Bronchial epithelial cell (primary cell): ENCODE measurements at places on chromosomes 6 and 20. TPM values are rescaled to one million over a fixed set of nuclear protein-coding genes. Genes with fewer than 3 reads are reported as not detected.

- peak; percentile 13 for DNase-seq
These were observed 98.0 kb downstream of the FNDC1 start for GRCh38 chr6:159267165-159267564.

DNA sequence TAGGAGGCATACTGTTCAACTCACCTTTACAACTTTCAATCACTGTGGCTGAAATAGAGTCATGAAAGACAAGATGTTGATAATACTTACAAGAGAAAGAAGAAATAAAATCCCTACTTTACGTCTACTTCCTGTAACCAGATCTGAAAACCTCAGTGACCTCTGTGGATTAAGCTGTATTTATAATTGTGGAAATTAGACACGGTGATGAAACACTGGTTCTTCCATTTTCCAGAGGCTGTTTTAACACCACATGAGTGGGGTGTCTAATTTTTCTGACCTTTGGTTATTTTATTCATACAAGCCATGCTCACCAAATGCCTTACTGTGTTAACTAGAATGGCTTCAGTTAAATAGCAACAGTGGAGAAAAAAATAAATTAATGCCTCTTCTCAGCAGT, 58.5 kb upstream of the HIVEP1 start:
- no peak for DNase-seq

- DNase-seq: peak; percentile 64
These were observed 96.7 kb upstream of the BACH2 start for GRCh38 chr6:90393232-90393884.

- peak; percentile 80 for DNase-seq
These were observed 47.9 kb upstream of the ARID1B start for GRCh38 chr6:156729248-156729647.

DNA sequence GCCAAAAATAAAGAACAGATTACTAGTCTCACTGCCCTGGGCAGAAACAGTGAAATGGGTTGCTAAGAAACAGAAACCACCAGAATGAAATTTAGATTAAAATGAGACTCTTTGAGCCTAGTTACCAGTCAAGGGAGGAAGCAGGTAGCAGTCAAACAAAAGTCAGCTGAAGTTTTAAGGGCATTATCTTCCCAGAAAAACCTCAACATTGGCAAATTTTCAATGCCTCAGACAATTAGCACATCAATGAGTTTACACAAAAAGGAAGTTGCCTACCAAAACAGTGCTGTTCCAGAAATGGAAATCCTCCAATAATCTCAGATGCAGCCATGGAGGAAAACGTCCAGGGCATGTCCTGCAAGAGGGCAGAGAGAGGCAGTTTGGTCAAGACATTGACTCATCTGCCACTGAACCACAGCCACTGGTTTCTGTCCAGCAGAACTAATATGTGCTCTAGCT, 399.7 kb upstream of the ADGRB3 start:
- no peak for DNase-seq

DNA sequence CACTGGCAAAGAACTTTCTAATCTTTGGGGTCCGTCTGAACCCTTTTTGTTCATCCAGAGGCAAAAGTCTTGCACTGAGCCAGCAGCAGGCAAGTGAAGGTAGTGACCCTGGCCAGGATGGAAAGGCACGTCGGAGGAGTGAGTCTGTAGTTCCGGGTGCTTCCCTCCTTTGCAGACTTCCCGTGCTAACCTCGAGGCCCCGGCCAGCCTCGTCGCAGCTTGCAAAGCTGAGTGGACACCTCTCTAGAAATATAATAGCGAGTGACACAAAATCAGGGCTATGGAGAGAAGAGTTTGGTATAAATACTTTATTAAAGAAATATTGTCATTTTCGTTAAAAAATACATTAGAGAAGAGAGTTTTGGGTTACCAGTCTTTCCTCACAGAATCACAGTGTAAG, 9.9 kb downstream of the PSMG4 start:
- no peak for DNase-seq

DNA sequence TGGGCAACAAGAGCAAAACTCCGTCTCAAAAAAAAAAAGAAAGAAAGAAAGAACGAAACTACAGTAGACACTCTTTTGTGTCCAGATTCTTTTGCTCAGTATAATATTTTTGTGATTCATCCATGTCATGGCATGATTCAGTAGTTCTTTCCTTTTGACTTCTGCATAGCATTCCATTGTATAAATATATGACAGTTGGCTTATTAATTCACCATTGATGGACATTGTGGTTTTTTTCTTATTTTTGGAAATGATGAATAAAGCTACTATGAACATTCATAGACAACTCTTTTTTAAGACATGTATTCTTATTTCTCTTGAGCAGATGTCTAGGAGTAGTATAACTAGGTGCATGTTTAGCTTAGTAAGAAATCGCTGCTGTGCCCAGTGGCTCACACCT, 10.3 kb upstream of the IER3 start:
- peak; percentile 93 for DNase-seq

DNA sequence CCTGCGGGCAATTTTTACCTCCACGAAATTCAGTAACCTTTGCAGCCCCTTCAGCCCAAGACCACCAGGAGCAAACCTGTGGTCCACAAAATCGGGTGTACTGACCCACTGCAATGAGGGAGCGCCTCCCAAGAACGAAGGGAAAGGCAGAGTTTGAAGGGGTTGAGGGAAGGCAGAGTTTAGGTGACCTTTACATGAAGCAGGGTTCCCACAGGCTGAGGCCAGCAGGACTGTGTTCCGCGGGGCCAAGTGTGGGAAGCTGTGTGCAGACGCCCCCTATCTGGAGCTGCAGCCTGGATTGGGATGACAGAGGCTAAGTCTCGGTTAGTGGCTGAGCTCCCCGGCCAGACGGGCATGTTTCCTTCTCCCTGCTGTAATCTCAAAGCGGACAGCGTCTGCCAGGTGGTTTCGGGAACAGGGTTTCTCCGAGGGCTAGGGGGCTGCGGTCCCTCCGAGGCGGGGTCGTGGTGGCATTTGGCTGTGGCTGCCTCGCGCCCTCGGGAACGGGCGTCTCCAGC, 826 bp upstream of the PYGB start:
- peak; percentile 64 for DNase-seq

DNA sequence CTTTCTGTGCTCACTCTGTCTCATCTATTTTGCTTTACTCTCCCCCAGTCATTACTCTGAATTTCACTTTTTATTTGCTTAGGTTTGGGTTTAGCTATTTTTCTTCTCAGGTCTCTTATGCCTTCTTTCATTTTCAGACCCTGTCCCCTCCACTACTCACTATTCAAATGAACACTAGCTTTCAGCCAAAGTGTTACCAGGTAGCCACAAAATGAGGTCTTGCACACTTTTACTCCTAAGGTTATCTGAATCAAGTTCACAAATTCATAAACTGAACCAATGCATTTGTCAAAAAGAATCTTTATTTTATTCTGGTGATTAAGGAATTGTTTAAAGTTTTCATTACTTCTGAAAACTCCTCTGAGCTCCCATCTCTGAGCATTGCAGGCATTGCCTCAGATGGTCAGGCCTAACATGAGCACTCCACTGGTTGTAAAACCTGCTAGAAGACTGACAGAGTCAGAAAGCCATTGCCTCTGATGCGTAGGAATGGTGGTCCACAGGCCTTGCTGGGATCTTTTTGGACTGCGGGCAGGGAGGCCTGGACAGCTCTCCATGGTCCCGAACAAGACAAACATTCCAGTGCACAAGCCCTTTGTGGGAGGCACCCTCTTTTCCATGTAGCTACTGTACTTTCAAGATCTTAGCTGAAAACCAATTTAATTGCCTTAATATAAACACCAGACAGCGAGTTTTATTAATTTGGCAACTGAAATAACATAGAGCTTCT, 48.5 kb downstream of the FYN start:
- no peak for DNase-seq

GRCh38 chr6:72931325-72931887, 293.9 kb downstream of the KHDC1L start:
- no peak for DNase-seq

- DNase-seq: no peak
These were observed 24.7 kb downstream of the GFOD1 start for GRCh38 chr6:13462458-13463327.

GRCh38 chr6:160991406-160992060, at the start of gene MAP3K4:
Gene MAP3K4 (plus strand): TSS chr6:160991769. CDS start chr6:160991932, 163 bp downstream.
- peak; percentile 35 for DNase-seq

- no peak for DNase-seq
These were observed 176.9 kb downstream of the MEI4 start for GRCh38 chr6:77829736-77830135.

- DNase-seq: peak; percentile 92
These were observed 4.4 kb upstream of the COL19A1 start for GRCh38 chr6:69861986-69862385.

DNA sequence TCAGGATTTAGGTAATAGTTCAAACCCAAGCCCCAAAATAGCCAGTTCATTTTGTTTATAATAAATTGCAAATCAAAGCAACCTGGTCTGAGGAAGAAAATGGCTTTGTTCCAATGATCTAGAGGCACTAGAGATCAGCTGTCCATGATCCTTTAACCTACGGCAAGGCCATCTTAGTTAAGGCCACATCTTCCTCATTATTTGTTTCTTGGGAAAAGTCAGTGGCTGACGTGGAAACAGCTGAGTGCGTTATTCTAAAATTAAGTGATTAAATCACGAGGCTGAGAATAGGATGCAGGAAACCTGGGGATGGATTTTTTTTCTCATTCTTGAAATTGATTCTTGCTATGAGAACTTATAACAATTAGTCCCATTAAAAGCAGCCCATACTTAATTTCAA, 10.1 kb upstream of the TENT5A start:
- DNase-seq: no peak

The HTR1E gene
- total RNA-seq: not detected in 2 replicates

The ECT2L gene
- total RNA-seq: 0.13 TPM in 1 of 2 replicates, not detected in the other

The NKX2-2 gene
- not detected in 2 replicates for total RNA-seq

The ETV7 gene
- total RNA-seq: 0.13 TPM in 1 of 2 replicates, not detected in the other

The ID4 gene
- 1.6 and 2.8 TPM in 2 replicates for total RNA-seq

The NUP153 gene
- total RNA-seq: 13.2 and 13.6 TPM in 2 replicates
